ENCODE measurements at places on chromosomes 2 and 18. TPM values are rescaled to one million over a fixed set of nuclear protein-coding genes. Genes with fewer than 3 reads are reported as not detected.

DNA sequence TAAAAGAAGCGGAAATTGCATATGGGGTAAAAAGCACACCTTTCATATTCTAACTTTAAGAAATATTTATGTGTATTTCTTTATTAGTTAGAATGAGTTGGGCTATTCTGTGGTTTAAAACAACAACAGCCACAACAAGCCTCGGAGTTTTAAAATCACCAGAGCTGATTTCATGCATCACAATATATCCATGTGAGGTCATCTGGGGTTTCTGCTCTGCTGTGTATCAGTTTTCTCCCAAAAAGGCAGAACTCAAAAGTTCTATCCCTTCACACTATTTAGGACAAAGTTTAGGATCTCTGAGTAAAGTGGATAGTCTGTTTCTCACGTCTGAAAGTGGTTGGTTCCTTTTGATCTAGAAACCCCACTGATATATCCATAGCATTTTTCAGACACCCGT is 601.5 kb upstream of the GCFC2 start:
- no peak for DNase-seq

GRCh38 chr2:63300835-63301234 is 250.2 kb downstream of the OTX1 start:
- no peak for DNase-seq

DNA sequence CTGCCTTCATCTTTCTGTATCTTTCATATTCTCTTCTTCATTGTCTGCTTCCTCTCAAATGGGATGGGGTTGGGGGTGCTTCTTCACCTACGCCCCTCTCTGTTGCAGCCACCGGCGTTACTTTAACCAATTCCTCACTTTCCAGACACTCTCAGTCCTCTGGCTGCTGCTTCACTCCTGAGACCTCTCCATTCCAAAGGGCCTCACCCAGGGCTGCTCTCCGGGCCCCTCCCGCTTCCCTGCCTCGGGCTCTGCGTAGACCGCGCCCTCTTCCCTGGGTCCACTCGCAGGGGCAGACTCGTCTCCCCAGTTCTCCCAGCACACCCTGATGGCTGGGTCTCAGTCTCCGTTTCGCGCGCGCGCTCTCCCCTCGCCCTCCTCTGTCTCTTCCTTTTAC is 926 bp downstream of the SERPINB8 start:
- DNase-seq = peak; percentile 82

GRCh38 chr2:197092431-197092830 is 165.9 kb upstream of the PGAP1 start:
- DNase-seq = no peak

DNA sequence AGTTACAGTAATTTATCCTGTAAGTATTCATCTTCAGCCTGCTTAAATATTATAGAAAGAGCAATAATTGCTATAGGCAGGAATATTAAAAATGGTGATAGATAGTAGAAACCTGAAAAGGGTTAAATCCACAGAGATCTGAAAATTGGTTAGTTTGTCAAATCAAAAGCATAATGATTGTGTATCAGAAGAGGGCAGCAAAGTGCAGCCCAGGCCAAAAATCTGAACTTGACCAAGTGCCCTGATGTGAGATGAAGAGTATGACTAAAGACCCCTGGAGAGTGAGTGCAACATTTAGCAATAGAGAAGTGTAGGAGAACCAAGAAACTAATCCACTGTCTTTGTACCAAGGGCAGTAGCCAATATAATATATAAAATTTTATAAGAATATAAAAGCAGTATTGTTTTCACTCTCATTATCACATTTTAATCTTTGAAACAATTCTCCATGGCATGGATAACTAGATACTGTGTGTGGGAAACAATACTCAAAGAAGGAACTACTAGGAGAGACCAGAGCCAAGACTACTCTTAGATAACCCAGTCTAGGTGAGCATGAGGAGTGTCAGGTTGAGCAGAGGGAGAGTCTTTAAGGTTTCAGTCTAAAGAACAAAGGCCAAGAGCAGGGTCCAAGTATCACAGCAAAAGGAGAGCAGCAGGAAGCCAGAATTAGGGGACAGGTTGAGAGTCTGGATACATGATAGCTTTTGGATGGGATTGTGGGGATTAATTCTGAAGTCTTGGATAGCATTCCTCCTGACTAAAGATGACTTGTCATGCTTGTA is 148.7 kb downstream of the CALCRL start:
- no peak for DNase-seq

GRCh38 chr2:101002562-101003277 is 631 bp downstream of the RPL31 start:
- DNase-seq = no peak

DNA sequence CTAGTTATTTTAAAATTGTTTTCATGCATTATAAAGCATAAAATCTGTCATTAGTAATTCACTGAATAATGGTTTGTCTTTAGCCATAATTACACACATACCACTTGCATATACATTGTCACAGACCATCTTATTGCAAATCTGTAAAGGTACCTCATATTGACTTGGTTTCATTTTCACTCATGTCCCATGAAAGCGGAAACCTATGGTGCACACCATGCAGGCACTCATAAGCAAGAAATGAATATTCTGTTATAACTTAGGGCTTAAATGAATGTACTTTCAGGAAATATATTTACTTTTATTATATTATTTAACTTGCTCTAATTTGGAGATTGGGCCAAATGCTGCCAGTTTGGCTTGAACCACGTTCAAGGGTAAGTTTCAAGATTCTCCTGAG is 29.2 kb upstream of the STK17B start:
- no peak for DNase-seq

GRCh38 chr2:57093020-57093419 is 909.2 kb downstream of the CCDC85A start:
- no peak for DNase-seq

DNA sequence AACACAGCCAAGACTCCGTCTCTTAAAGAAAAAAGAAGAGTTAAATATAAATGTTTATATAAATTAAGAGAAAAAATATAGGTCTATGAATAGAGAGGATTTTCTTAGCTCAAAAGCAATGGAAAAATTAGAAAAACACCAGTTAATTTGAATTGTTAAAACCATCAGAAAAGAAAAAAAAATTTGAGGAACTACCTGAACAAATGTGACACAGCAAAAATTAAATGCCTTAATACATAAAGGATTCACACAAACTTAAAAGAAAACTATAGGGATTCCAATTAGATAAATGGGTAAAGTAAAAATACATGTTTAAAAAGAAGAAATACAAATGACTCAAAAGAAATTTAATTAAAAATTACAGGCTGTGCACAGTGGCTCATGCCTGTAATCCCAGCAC is 147.9 kb upstream of the DNMT3A start:
- DNase-seq = no peak

- no peak for DNase-seq
Observed at GRCh38 chr2:925309-925708, 25.3 kb upstream of the SNTG2 start.

GRCh38 chr2:26584191-26584590 is 57.0 kb downstream of the CIB4 start:
- no peak for DNase-seq

DNA sequence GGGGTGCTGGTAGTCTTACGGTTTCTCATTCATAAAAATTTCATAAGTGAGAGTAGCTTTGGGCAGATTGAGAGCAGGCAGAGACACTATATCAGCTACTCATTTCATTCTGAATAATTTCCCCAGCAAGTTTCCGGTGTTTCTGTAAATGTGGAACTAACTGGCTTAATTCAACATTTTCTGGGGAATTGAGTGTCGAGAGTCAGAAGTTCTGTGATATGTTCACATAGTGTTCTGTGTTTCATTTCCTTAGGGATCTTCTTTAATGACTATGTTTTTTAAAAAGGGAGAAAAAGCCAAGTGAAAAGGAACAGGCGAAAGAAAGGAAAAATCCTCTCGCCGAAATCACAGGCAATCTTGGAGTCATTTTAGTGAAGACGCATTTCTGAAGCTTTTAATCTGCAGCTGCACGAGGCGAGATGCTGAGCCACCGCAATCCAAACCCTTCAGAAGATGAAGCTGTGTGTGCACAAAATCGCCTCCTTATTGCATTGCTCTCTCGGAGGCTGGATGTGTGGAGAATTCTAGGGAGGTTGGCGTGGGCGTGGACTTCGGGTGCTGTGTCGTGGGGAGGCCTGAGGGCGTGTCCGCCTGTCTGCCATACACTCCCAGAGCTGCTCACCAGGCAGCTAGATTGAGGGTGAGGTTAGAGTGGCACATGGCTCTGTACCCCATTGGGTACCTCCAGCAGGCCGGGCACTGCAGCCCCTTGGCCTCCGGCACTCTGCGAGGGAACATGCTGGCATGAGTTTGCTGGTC is 38.4 kb upstream of the HDAC4 start:
- no peak for DNase-seq

GRCh38 chr2:225207043-225207442 is 164.8 kb upstream of the DOCK10 start:
- no peak for DNase-seq

DNA sequence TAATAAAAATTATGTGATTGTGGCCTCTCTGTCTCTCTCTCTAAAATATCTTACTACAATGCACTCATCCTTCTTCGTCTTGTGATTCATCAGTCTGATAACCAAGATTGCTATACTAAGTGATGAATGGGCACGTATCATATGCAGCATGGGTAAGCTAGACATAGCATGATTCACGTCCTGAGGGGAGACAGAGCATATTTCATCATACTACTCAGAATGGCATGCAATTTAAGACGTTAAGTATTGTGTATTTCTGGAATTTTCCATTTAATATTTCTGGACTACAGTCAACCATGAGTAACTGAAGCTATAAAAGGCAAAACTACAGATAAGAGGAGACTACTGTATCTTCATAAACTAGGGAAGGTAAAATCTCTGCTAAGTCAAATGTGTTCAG is 97.0 kb upstream of the CD226 start:
- DNase-seq = no peak

GRCh38 chr2:38509314-38509946 is 93.3 kb downstream of the HNRNPLL start:
- no peak for DNase-seq

Gene ALK
- total RNA-seq = 0.07 TPM

Gene CNDP1
- 0.19 TPM for total RNA-seq

Gene SERPINB5
- 2.3 TPM for total RNA-seq

Gene TP53I3
- total RNA-seq = 66.9 TPM

Gene SERPINB11
- not detected for total RNA-seq

Gene TXNDC9
- 25.2 TPM for total RNA-seq

Gene LYPD6
- total RNA-seq = 2.2 TPM

Gene PDE11A
- total RNA-seq = 1.0 TPM

Gene CNGA3
- total RNA-seq = 0.63 TPM

Measured in mucosa of descending colon (tissue), 3 donors.